Endodermal cell (in vitro differentiated cells): ENCODE measurements at places on chromosomes 2 and 18. TPM values are rescaled to one million over a fixed set of nuclear protein-coding genes. Genes with fewer than 3 reads are reported as not detected.
A peak's percentile ranks its signal among the peaks of the same experiment; 100 is the strongest.

Gene DSG4
- total RNA-seq, result not detected in 2 replicates

Gene PLB1
- total RNA-seq, result 0.38 to 0.82 TPM (median 0.42 TPM) in 3 replicates

Gene CHRNG
- total RNA-seq, result not detected in 3 replicates

Gene PCARE
- total RNA-seq, result 0.09 and 0.11 TPM in 2 replicates

Gene GATA6
- total RNA-seq, result 148 and 158 TPM in 2 replicates

Gene KLHL30
- total RNA-seq, result not detected in 2 replicates

Gene DTNA
- 41.1 and 45.6 TPM in 2 replicates for total RNA-seq

Gene FN1
- 1,605 to 2,960 TPM (median 2,932 TPM) in 3 replicates for total RNA-seq

Gene FEV
- total RNA-seq, result not detected in 3 replicates

Gene SCN9A
- 0.13 to 0.21 TPM in 2 of 3 replicates, not detected in the other for total RNA-seq

Gene SRD5A2
- 0.07 TPM in 1 of 3 replicates, not detected in the others for total RNA-seq

Gene SFTPB
- total RNA-seq, result not detected in 3 replicates

Gene GAREM1
- total RNA-seq, result 9.2 and 11.1 TPM in 2 replicates

DNA sequence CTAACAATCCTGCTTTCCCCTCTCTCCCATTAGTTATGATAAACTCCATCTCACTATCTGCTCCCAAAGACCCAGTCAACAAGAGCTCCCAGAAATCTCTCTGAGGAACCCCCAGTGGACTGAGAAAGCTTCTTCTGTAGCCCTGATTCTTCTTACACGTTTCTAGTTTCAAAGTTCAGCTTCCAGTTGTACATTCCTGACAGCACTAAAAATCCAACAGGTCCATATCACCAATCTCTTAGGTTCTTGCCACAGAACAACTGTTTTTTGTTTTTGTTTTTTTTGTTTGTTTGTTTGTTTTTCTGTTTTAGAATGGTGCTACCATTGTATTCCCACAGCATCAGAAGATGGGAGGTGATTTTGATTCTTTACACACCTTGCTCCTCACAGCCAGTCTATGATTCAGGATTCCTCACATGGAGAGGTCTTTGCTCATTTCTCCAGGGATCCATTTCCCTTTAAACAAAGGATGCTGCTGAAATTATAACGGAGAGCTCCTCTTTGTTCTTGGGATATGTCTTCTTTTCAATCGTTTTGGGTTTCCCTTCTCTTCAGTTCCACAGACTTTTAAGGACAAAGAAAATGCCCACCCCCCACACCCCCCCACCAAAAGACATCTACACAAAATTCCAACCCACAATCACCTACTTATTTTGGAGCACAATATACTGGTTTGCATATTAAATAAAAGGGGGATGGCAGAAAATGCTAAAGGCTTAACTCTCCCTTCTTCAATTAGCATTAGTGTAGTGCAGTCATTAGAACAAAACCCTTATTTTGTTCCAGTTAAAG is 56.0 kb upstream of the COBLL1 start:
- no peaks in the 10 kb centered on the region for H3K36me3 ChIP-seq
- H3K27ac ChIP-seq, result no peak overlapping the region
- H3K27me3 ChIP-seq, result no peaks in the 10 kb centered on the region
- H3K4me1 ChIP-seq, result no peaks in the 10 kb centered on the region

DNA sequence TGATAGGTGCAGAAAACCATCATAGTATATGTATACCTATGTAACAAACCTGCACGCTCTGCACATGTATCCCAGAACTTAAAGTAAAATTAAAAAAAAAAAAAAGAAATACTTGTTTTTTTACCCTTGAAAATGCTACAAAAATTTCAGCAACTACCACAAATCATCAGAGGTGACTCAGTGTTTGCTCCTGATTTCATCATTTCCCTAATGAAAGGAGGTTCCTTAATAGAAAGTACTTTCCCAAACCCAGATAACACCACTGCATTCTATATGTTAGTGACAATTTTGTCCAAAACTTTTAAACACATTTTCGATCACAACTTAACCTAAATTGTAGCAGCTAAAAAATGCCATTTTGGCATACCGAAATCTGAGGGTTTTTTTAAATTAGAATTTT is 163.3 kb downstream of the SLC39A10 start:
- no peaks in the 10 kb centered on the region for H3K36me3 ChIP-seq
- no peaks in the 10 kb centered on the region for H3K27me3 ChIP-seq
- H3K4me3 ChIP-seq, result no peak overlapping the region
- no peaks in the 10 kb centered on the region for H3K4me1 ChIP-seq

GRCh38 chr2:205681401-205682238 is 681 bp upstream of the NRP2 start:
- H3K4me3 ChIP-seq, result peak overlapping the region; percentile 86
- peaks cover 16% of the 10 kb centered on the region for H3K27me3 ChIP-seq
- H3K27ac ChIP-seq, result peak overlapping the region; percentile 46
- no peaks in the 10 kb centered on the region for H3K36me3 ChIP-seq
- H3K4me1 ChIP-seq, result peaks cover 21% of the 10 kb centered on the region
- DNase-seq, result peak; percentile 71

- no peaks in the 10 kb centered on the region for H3K27me3 ChIP-seq
- H3K4me1 ChIP-seq, result no peaks in the 10 kb centered on the region
- H3K4me3 ChIP-seq, result peak overlapping the region; percentile 96
- DNase-seq, result no peak
Measured at GRCh38 chr18:36130039-36130831, 536 bp downstream of the ELP2 start.

DNA sequence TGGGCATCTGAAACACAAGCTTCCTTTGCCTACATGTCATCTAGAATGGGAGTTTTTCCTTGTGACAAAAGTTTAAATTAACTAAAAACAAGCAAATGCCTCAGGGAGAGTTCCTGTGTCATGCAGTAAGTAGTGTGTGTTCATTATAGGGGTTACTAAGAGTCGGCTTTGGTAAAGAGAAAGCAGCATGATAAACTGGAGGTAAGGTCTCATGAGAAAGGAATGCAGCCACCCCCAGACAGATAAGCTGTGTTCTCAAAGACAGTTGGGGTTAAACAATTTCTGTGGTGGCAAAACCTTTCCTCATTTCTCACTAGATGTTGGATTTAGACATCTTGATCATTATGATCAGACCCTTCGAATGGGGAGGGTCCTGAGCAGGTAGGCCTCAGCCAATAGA is 129.7 kb downstream of the MAP4K4 start:
- H3K4me1 ChIP-seq, result no peaks in the 10 kb centered on the region
- H3K27me3 ChIP-seq, result no peaks in the 10 kb centered on the region
- no peak overlapping the region for H3K4me3 ChIP-seq
- H3K36me3 ChIP-seq, result peaks cover 74% of the 10 kb centered on the region
- H3K27ac ChIP-seq, result no peak overlapping the region
- no peak for DNase-seq

DNA sequence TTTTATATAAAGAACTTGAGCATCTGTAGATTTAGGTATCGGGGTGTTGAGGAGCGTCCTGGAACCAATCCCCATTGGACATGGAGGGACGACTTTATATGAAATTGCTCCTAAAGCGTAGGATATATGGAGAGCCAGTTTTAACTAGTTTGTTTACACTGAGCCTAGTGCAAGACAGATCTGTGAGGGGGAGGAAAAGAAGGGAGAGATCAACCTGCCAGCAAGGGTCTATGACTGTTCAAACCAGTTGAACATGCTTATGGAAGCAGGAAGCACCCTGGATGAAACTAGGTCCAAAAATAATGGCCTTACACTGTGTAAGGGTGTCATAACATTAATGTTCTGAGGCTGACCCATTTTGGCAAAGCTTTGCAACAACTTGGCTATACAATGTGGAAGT is 34.0 kb upstream of the SLC40A1 start:
- H3K4me3 ChIP-seq, result no peak overlapping the region
- H3K36me3 ChIP-seq, result no peaks in the 10 kb centered on the region
- DNase-seq, result no peak
- H3K27ac ChIP-seq, result no peak overlapping the region

DNA sequence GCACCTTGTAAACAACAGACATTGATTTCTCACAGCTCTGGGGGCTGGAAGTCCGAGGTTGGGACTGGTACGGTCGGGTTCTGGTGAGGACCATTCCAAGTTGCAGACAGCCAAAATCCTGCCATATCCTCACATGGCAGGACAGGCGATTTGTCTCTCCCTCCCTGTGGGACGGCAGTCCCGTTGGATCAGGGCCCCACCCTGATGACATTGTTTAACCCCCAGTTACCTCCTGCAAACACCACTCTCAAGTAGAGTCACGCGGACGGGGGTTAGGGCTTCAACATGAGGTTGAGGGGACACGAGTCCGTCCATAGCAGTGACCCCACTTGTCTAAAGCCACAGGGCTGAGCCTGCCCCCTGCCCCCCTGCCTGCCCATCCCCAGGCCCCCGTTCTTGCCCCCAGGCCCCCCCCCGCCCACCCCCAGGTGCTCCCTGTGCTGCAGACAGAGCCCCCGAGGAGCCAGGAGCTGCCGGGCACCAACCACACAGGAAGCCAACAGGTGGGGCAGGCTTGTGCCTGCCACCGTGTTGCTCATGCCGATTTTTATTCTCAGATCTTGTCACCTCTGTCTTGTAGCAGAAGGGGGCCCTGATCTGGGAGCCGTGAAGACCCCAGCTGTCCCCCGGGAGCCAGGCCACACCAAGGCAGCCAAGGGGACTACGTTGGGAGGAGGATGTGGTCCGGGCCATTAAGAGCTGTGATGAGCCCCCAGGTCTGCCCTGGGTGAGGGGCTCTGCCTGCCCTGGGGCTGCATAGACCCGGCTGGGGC is 82.2 kb downstream of the NFATC1 start:
- no peak overlapping the region for H3K27ac ChIP-seq
- no peak overlapping the region for H3K4me3 ChIP-seq
- no peaks in the 10 kb centered on the region for H3K4me1 ChIP-seq
- no peaks in the 10 kb centered on the region for H3K27me3 ChIP-seq

GRCh38 chr2:63903003-63903402 is 61.3 kb downstream of the UGP2 start:
- no peak for DNase-seq
- H3K27ac ChIP-seq, result no peak overlapping the region
- H3K4me1 ChIP-seq, result no peaks in the 10 kb centered on the region
- no peak overlapping the region for H3K4me3 ChIP-seq
- H3K36me3 ChIP-seq, result peaks cover 67% of the 10 kb centered on the region

DNA sequence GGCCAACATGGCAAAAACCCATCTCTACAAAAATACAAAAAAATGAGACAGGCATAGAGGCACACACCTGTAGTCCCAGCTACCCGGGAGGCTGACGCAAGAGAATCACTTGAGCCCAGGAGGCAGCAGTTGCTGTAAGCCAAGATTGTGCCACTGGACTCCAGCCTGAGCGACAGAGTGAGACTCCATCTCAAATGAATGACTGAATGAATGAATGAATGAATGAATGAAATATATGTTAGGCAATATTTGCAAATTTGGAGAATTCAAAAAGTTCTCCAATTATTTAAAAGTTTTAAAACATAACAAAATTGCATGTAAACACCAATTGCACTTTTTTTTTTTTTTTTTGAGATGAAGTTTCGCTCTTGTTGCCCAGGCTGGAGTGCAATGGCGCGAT is 61.7 kb downstream of the STRN start:
- DNase-seq, result no peak
- H3K36me3 ChIP-seq, result peaks cover 33% of the 10 kb centered on the region
- no peaks in the 10 kb centered on the region for H3K27me3 ChIP-seq
- no peak overlapping the region for H3K4me3 ChIP-seq
- H3K27ac ChIP-seq, result no peak overlapping the region

DNA sequence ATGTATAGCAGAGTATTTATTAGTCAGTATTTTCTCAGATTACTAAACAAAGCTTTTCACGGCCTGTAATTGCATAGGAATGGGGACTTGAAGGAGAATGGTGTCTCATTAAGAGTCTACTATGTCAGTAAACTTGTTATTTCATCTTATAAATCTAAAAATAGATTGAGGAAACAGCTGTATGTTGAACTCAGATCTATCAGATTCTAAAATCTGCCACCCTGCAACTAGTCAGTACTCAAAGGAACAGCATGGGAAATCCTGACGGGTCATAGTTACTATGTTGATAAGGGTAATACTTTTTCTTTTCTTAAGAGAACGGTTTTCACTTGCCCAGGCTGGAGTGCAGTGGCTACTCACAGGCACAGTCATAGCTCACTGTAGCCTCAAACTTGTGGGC is 70.2 kb upstream of the EMILIN2 start:
- peaks cover 11% of the 10 kb centered on the region for H3K4me1 ChIP-seq
- H3K27me3 ChIP-seq, result no peaks in the 10 kb centered on the region
- no peak overlapping the region for H3K27ac ChIP-seq
- H3K4me3 ChIP-seq, result no peak overlapping the region
- peaks cover 84% of the 10 kb centered on the region for H3K36me3 ChIP-seq

DNA sequence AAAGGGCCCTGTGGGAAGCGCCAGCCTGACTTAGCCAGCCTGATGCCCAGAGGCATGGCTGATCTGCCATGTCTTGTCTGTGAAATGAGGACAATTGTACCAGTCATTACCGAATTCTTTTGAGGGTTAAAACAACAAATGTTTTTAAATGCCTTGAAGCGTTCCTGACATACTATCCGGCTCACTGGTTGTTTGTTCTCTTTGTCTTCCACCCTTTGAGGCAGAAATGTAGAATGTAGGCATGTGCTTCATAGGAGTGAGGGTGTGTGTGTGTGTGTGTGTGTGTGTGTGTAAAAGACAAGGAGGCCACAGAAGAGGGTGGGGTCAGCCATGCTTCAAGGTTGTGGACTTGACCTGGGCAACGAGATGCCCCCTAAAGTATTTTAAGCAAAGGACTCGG is 35.5 kb downstream of the TGFBRAP1 start:
- peak; percentile 10 for DNase-seq
- H3K36me3 ChIP-seq, result peaks cover 36% of the 10 kb centered on the region
- no peaks in the 10 kb centered on the region for H3K27me3 ChIP-seq
- H3K27ac ChIP-seq, result no peak overlapping the region

GRCh38 chr2:190896477-190896876 is 15.9 kb downstream of the GLS start:
- no peak overlapping the region for H3K27ac ChIP-seq
- no peak overlapping the region for H3K4me3 ChIP-seq
- peaks cover 2% of the 10 kb centered on the region for H3K4me1 ChIP-seq
- peaks cover 49% of the 10 kb centered on the region for H3K36me3 ChIP-seq

GRCh38 chr2:27369471-27370025 is 590 bp downstream of the EIF2B4 start:
- peaks cover 2% of the 10 kb centered on the region for H3K4me1 ChIP-seq
- H3K36me3 ChIP-seq, result peaks cover 56% of the 10 kb centered on the region
- no peak for DNase-seq
- H3K27ac ChIP-seq, result peak overlapping the region; percentile 69

DNA sequence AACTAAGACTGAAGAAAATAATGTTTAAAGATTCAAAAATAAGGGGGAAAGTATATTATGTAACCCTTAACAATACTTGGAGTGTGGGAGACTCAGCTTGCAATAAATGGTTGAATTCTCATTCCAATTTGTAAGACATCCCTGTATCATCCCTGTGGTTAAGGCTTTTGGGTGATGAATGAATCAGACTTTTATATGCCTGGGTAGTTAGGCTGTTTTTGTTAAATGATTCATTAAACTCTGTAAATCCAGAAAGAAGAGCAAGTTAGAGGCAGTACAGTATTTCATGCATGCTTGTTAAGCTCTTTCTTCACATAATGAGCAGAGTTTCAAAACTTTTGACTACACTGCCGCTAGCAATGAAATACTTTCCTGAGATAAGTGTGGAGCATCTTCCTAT is 948.8 kb downstream of the SOCS6 start:
- H3K36me3 ChIP-seq, result no peaks in the 10 kb centered on the region
- no peak overlapping the region for H3K27ac ChIP-seq
- H3K4me3 ChIP-seq, result no peak overlapping the region
- H3K27me3 ChIP-seq, result no peaks in the 10 kb centered on the region
- DNase-seq, result no peak
- H3K4me1 ChIP-seq, result no peaks in the 10 kb centered on the region

GRCh38 chr2:74617122-74617521 is 31.0 kb downstream of the M1AP start:
- H3K4me3 ChIP-seq, result no peak overlapping the region
- H3K4me1 ChIP-seq, result peaks cover 5% of the 10 kb centered on the region
- no peak for DNase-seq
- no peak overlapping the region for H3K27ac ChIP-seq
- H3K36me3 ChIP-seq, result no peaks in the 10 kb centered on the region
- H3K27me3 ChIP-seq, result peaks cover 8% of the 10 kb centered on the region
